ENCODE measurements at places on chromosomes 1 and 21.

DNA sequence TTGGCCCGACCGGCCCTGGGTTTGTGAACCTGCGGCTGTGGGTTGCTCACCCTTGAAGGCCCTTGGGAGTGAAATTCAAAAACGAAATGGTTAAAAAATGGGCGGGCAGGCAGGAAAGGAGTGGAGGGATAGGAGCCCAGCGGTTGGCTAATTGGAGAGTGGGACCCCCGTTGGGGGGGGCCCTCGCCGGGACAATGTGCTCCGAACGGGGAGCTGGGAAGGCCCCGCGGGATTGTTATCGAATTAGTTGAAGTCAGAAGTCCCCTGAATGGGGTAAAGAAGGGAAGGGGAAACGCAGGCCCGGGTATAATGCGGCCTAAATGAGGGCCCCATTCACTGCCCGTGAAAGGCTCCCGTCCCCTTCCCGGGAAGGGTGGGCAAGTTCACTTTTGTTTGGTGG is 135.7 kb downstream of the PRDM16 start:
- DNase-seq = no peak

DNA sequence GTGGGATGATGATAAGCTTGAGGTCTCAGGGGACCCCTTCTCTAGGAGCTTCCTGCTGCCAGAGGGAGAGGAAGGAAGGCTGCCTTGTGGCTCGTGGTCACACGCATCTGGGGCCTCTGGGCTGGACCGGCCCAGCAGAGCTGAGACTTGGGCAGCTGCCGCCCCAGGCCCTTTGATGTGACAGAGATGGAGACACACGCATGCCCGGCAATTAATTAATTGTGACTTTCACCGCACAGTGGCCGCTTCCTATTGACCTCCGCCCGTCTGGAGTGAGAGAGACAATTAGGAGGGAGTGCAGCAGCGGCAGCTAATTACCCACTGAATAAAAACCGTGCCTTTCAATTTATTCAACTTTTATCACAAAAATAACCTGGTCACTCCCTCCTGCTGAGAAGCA is 16.6 kb upstream of the C1QA start:
- no peak for DNase-seq

- no peak for DNase-seq
These were observed 2.8 kb upstream of the PHC2 start for GRCh38 chr1:33433509-33434362.

DNA sequence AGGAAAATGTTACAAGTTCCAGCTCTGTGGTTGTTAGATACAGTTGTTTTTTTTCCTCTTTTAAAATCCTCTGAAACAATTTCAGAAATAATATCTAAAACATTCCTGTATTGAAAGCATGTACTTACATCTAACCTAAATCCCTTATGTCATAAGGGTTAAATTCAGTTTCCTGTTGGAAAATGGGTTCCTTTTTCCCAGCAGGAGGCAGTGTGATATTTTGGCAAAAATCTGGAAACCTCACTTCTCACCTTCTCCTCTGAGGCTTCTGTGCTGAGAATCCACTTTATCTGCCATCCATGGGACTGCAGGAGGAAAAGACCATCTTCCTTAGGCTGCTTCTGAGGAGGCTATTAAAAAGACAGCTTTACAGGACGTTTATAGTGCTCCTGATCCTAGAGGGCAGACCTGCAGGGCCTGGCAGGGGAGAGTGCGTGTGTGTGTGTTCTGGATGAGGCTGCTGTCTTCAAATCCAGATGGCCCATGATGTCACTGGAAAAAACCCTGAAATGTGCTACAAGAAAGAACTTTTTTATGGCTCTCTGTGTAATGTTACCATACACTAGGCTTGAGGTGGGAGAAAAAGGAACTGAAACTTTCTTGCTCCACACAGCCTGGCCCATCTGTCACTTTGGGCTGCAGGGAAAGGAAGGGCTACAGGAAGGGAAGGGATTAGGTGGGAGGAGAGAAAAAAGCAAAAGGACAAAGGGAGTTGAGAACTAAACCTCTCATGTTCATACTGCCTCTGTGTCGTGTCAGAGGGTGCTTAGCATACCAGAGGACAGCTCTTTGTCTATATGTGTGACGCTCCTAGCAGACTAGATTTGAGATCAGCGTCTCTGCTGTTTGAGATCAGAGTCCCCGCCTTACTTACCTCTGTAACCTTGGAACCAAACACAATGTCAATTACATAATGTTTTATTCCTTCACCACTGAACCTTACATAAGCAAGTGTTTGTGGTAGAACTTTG is 379.2 kb upstream of the SPAG17 start:
- DNase-seq = no peak
